Activated CD8-positive, alpha-beta memory T cell treated with anti-CD3 and anti-CD28 coated beads for 1 hour (primary cell): ENCODE measurements at places on chromosomes 1 and 21.

DNA sequence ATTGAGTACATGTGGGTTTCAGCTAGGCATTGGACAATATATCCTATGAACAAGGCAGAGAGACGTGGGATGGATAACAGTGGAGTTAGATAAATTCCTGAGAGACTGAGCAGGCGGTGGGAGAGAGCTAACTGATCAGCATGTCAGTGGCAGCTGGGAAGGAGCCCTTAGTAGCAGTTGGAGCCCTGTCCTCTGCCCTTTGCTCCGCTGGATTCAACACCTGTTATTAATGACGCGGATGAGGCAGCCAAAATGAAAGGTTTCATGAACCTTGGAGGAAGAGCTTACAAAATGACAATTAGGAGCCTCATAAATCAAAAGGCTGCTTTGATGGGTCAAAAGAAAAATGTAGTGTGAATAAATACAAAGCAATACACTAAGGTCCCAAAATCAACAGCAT, 16.1 kb downstream of the UBIAD1 start:
- no peak for DNase-seq

DNA sequence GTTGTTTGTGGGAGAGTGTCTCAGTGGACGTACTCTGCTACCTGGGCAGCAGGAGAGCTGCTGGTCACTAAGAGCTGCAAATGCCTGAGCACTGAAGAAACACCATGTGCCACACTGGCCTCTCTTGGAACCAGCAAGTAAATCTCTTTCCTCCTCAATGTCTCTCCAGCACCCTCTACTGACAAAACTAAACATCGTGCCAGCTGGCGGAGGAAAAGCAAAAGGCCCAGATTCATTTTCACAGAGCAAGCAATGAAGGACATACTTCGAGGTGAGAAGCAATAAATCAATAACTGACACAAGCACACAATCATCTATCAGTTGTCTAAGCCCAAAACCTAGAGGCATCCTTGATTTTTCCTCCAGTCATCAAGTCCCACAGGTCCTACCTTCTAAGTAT, 78.1 kb downstream of the RERE start:
- no peak for DNase-seq

DNA sequence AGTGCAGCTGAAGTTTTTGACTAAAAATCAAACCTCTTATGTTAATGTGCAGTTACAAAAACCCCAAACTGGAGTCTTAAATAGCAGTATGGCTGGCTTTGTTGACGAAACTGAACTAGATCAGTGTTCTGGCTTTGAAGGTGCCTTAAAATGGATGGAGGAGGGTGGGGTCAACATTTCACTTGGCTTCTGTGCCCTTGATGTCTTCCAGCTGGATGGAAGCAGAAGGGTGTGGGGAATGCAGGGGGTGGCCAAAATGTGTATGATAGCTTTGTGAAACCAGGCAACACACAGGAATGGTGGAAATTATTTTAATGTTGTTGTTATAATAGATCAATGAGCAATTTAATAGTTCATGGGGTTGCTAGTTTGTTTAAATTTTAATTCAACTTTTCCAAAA, 96.8 kb upstream of the C1orf105 start:
- no peak for DNase-seq

DNA sequence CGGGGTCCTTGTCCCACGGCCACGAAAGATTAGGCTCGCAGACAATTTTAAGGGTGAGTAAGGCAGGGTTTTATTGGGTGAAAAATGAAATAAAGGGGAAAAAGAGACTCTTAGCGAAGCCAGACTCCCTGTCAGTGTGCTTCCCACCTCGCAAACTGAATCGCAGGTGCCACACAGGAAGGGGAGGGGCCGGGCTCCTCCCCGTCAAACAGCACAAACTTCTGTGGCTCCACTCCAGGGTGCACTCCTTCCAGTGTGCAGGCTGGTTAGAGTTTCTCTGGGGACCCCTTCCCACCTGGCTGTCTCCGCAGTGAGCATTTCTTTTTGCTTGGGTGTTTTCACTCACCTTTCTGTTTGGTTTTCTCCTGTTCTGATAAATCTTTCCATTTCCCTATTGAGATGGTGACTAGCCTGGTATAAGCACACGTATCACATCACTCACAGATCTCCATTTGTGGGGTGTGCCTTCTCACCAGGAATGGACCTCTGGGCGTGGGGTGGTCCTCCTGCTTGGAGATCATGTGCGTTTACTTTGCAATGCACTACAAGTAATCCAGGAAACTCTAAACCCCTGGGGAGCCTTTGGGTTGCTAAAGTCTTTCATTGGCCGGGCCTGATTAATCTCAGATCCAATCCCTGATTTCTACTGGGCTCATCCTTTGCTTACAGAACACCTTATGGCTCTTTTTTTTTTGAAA, 37.6 kb upstream of the GALNT2 start:
- no peak for DNase-seq

DNA sequence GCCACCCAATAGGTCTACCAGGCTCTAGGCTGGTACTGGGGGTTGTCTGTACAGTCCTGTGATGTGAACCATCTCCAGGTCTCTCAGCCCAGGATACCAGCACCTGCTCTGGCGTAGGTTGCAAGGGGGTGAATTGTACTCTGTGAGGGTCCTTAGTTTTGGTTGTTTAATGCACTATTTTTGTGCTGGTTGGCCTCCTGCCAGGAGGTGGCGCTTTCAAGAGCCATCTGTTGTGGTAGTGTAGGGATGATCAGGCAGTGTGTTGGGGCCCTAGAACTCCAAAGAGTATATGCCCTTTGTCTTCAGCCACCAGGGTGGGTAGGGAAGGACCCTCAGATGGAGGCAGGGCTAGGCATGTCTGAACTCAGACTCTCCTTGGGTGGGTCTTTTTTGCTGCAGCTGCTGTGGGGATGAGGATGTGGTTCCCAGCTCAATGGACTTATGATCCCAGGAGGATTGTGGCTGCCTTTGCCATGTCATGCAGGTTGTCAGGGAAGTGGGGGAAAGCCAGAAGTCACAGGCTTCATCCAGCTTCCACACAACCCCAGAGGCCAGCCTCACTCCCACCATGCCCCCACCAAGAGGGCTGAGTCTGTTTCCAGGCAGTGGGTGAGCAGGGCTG, 301.8 kb upstream of the CHRM3 start:
- DNase-seq, result no peak

GRCh38 chr1:3483801-3484444, 29.5 kb downstream of the ARHGEF16 start:
- DNase-seq, result no peak

GRCh38 chr1:44820328-44821239, 12.3 kb downstream of the BTBD19 start:
- DNase-seq, result no peak

DNA sequence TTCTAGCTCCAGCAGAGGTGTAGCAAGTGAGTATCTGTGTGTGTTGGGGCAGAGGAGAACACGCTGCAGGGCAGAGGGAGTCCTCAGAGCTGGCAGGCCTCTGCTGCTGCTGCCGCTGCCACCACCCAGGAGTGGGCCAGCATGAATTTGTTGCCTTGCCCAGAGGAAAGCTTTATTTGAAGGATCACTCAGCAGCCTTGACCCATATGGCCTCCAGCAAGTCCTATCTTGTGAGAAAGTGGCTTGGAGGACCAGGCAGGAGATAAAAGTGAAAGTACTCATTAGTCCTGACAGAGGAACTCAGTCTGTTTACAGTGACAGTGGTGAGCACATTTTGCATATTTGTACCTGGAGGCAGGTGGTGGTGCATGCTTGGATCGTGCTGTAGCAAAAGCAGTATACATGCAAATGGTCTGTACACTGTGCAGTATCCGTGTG, 3.1 kb downstream of the TRAF5 start:
- no peak for DNase-seq

DNA sequence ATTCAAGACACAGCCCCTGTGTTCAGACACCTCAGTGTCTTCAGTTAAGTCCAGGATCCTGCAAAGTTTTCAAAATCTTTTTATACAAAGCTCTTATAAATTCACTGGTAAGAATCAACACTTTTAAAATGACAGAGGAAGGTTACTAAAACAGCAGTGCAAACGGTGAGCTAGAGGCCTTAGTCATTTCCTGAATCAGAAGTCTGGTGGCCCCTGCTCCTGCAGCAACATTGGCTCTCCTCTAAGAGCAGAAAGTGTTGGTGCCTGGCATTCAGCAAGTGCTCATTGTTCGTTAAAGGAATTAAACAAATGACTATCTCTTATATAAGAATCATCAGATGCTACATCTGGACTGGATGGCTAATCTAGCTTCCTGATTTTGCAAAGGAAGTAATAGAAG, 282.9 kb downstream of the PTGER3 start:
- DNase-seq, result no peak

DNA sequence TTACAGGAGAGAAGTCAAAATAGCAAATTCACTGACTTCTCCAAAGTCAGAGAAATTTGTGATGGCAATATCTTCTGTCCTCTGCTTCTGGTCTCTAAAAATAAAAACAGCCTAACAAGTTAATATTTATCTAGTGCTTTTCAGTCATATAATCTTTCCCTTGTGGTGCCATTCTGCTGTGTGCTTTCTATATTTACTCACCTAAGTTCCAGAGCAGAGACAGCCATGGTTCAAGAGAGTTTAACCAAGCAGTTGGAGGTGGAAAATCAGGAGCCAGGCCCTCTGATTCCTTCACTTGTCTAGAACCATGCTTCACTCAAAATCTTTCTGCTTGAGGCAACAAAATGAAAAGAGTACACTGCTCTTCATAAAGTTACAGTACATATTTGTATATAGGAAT, 39.3 kb downstream of the BRINP2 start:
- DNase-seq, result no peak

- no peak for DNase-seq
Measured at GRCh38 chr1:201460814-201461644, 8.0 kb downstream of the PHLDA3 start.

GRCh38 chr21:19326531-19327319, 923.1 kb upstream of the TMPRSS15 start:
- DNase-seq, result no peak

DNA sequence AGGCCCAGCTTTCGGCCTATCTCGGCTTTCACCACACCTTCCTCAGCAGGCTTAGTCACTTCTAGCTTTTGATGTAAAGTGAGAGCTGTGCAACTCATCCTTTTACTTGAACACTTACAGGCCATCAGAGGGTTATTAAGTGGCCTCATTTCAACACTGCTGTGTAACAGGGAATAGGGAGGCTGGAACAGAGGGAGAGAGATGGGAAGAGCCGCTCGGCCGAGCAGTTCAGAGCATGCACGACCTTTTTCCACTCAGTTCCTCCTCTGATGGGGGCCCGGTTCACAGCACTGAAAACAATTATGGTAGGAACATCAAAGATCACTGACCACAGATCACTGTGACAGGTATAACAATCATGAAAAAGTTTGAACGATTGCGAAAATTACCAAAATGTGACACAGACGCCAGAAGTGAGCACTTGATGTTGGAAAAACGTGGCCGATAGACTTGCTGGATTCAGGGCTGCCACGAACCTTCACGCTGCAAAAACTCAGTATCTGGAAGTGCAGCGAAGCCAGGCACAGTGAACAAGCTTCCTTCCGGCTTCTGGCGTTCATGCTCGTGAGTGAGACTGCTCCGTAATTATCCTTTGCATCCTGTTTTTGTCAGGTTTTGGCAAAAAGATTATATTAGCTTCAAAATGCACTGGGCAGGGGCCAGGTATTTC, 28.6 kb downstream of the AGPAT3 start:
- no peak for DNase-seq

- no peak for DNase-seq
Measured at GRCh38 chr1:212520746-212521145, 87.8 kb upstream of the ATF3 start.

GRCh38 chr1:80639777-80640533, 1160.8 kb upstream of the ADGRL2 start:
- no peak for DNase-seq

DNA sequence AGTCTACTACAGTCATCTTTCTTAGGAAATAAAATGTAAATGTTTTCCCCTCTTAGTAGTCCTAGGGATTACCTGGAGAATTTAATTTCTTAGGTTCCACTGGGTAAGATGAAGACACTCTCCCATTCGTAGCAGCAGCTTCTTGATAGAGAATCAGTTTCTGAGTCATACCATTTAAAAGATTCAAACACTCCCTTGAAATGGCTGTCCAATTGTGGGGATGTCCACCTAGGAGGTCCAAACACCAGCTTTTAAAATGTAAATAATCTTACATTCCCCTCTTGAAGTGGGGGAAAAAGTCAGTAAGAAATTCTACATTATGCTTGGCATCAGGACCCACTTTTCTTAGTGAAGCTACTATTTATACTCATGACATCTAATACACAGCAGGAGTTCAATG, 37.5 kb downstream of the NDC1 start:
- DNase-seq, result no peak

GRCh38 chr1:183061194-183061593, 38.0 kb downstream of the LAMC1 start:
- no peak for DNase-seq

- DNase-seq, result no peak
Measured at GRCh38 chr1:116880917-116881316, 28.8 kb upstream of the PTGFRN start.

GRCh38 chr21:42654179-42654912, 925 bp downstream of the PDE9A start:
- DNase-seq, result no peak

GRCh38 chr21:34820051-34820450, 151.3 kb downstream of the CLIC6 start:
- no peak for DNase-seq

- no peak for DNase-seq
Measured at GRCh38 chr1:168671782-168672181, 57.2 kb downstream of the DPT start.

DNA sequence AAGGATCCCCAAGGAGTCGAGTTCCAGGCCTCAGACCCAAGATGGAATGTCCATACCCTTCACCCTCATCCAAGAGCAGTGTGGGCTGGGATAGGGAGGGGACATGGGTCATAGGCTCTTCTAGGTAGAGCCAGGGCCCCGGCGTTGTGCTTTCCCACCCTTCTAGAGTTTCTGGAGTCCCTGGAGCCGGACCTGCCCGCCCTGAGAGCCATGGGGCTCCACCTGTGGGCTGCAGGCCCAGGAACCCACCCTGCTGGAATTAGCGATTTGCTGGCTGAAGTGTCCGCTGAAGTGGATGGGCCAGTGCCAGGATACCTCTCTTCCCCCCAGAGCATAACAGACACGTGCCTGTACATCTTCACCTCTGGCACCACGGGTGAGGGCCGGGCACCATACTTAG, 1.1 kb downstream of the SLC27A3 start:
- no peak for DNase-seq

- no peak for DNase-seq
Measured at GRCh38 chr1:178819123-178819522, 51.8 kb downstream of the ANGPTL1 start.
